ENCODE measurements at places on chromosomes 5 and 9.

DNA sequence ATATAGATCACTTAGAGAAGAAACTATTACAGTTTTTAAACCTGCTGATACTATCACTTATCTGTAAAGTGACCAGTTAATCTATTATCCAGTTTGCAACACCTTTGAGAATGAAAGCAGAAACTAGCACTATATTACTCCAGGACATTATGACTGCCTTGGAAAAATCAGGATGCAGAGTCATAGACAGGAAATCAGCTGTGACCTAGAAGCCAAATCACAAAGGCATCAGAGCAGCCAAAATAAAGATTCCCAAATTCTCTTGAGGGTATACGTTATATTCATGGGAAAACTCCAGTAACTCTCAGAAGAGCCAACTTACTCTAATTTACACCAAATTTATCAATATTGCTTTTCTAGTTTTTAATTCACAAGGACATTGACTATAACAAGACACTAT is 49.9 kb downstream of the CDO1 start:
- no peak for DNase-seq

GRCh38 chr5:172985596-172985995 is 2.0 kb downstream of the ATP6V0E1 start:
- DNase-seq: no peak

- no peak for DNase-seq
Measured at GRCh38 chr9:113462781-113463286, 693 bp upstream of the RGS3 start.

GRCh38 chr5:51389288-51389576 is 6.0 kb downstream of the ISL1 start:
- no peak for DNase-seq

- no peak for DNase-seq
Measured at GRCh38 chr5:127333483-127333882, 42.9 kb downstream of the MEGF10 start.

DNA sequence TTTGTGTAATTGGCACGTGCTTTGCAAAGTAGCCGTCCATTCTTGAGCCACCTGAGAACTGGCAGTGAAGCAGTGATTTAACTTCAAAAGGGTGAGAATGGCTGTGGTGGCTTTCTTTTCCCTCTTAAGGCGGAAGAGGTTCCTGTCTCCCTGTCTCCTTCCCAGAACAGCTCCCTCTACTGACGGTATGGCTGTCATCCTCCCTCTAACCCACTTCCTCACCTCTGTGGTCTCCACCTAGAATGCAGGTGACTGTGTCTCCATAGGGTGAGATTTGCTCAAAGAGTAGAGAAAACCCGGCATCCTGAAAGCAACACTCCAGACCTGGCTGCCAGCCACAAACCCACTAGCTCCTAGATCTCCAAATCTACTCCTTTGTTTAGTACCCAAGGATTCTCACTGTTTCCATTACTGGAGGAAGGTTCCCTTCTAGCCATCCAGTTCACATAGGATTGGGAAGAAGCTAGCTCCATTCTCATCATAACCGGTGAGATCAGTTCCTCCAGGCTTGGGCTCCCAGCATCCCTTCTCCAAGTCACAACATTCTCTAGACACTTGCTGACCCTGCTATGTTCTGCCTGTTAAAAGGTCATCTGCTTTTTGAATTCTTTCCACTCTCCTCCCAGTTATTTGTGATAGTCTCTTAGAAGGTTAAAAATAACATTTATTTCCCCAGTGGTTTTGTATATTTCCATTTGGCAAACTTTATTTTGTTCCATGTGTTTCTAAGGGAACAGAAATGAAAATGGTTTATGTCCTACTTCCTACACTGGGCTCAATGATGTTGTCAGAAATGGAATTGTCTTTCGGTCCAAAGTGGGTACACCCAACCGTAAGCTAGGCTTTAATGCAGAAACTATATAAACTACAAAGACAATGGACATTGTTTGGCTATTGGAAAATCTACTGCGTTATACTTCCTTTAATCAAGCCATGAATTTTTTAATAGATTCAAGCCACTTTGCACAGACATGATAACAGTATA is 269.4 kb downstream of the CWC27 start:
- no peak for DNase-seq

Data from NCI-H446 treated with DMSO at 0.1 percent for 48 hours (cell line).